A549 treated with Hydrocortisone at 1 μM for 4 hours (cell line): ENCODE measurements at places on chromosomes 13 and 19. TPM values are rescaled to one million over a fixed set of nuclear protein-coding genes. Genes with fewer than 3 reads are reported as not detected.

The RPS5 gene
- total RNA-seq: 2,190 to 2,596 TPM (median 2,481 TPM) in 5 replicates

The FCGBP gene
- 0.63 to 0.97 TPM (median 0.70 TPM) in 5 replicates for total RNA-seq

The CEACAM16 gene
- total RNA-seq: 0.08 to 0.12 TPM (median 0.08 TPM) in 4 of 5 replicates, not detected in the other

The LRRC8E gene
- 4.9 to 6.7 TPM (median 6.0 TPM) in 5 replicates for total RNA-seq

The CD209 gene
- total RNA-seq: not detected in 5 replicates

The MBD3L5 gene
- not detected in 5 replicates for total RNA-seq

The NOP53 gene
- 227 to 307 TPM (median 238 TPM) in 5 replicates for total RNA-seq

The ZNF66 gene
- total RNA-seq: not detected in 5 replicates

The CASP14 gene
- not detected in 5 replicates for total RNA-seq

The TMEM59L gene
- 3.8 to 7.0 TPM (median 5.9 TPM) in 5 replicates for total RNA-seq

The SULT2A1 gene
- total RNA-seq: 0.06 TPM in 1 of 5 replicates, not detected in the others

The FBN3 gene
- 0.01 to 0.17 TPM in 2 of 5 replicates, not detected in the others for total RNA-seq

The SPTBN4 gene
- total RNA-seq: 0.55 to 0.76 TPM (median 0.72 TPM) in 5 replicates

The PSG3 gene
- total RNA-seq: 0.07 to 0.26 TPM (median 0.09 TPM) in 3 of 5 replicates, not detected in the others

The B3GNT3 gene
- 4.1 to 4.8 TPM (median 4.5 TPM) in 5 replicates for total RNA-seq

The XPO4 gene
- total RNA-seq: 4.7 to 8.0 TPM (median 6.2 TPM) in 5 replicates

The LILRA1 gene
- not detected in 5 replicates for total RNA-seq

The OXGR1 gene
- total RNA-seq: not detected in 5 replicates

The UPF3A gene
- 31.5 to 34.8 TPM (median 32.7 TPM) in 5 replicates for total RNA-seq

The ZNF491 gene
- total RNA-seq: not detected in 5 replicates

The APC2 gene
- 0.78 to 2.5 TPM (median 1.7 TPM) in 5 replicates for total RNA-seq

The PRSS57 gene
- total RNA-seq: 0.16 to 0.23 TPM in 2 of 5 replicates, not detected in the others

The ZNF682 gene
- total RNA-seq: not detected in 5 replicates

The NANOS3 gene
- 1.0 to 4.3 TPM (median 2.9 TPM) in 5 replicates for total RNA-seq

The ETV2 gene
- 1.5 to 3.3 TPM (median 2.9 TPM) in 5 replicates for total RNA-seq

The TNFSF13B gene
- total RNA-seq: 0.06 to 0.14 TPM in 2 of 5 replicates, not detected in the others

The NDUFA13 gene
- 141 to 164 TPM (median 157 TPM) in 5 replicates for total RNA-seq

The ZNF560 gene
- not detected in 5 replicates for total RNA-seq

The MEDAG gene
- 0.10 to 0.26 TPM (median 0.18 TPM) in 5 replicates for total RNA-seq

The IGSF23 gene
- total RNA-seq: 0.15 to 0.84 TPM (median 0.66 TPM) in 5 replicates

The KLK15 gene
- total RNA-seq: not detected in 5 replicates

The IL4I1 gene
- total RNA-seq: 0.58 to 1.0 TPM (median 0.66 TPM) in 5 replicates

The CBARP gene
- total RNA-seq: 2.9 to 4.1 TPM (median 4.0 TPM) in 5 replicates

The IER2 gene
- total RNA-seq: 32.1 to 46.5 TPM (median 41.5 TPM) in 5 replicates

The LEUTX gene
- not detected in 5 replicates for total RNA-seq

The OR7A5 gene
- not detected in 5 replicates for total RNA-seq

The NTF4 gene
- total RNA-seq: 0.24 to 0.99 TPM (median 0.45 TPM) in 5 replicates

The ATP8B3 gene
- total RNA-seq: 2.6 to 3.6 TPM (median 3.3 TPM) in 5 replicates

The IFNL1 gene
- 0.10 to 0.33 TPM (median 0.13 TPM) in 4 of 5 replicates, not detected in the other for total RNA-seq

The MBD3L4 gene
- not detected in 5 replicates for total RNA-seq

The ZNF440 gene
- 0.02 to 0.07 TPM (median 0.03 TPM) in 4 of 5 replicates, not detected in the other for total RNA-seq

The GPR4 gene
- 0.29 to 0.56 TPM (median 0.38 TPM) in 5 replicates for total RNA-seq

The FUT2 gene
- total RNA-seq: not detected in 5 replicates

The KCTD15 gene
- total RNA-seq: 48.5 to 57.6 TPM (median 53.5 TPM) in 5 replicates

The ZNF14 gene
- total RNA-seq: 1.7 to 2.4 TPM (median 2.1 TPM) in 5 replicates

The RNF113B gene
- not detected in 5 replicates for total RNA-seq

The ZIC5 gene
- total RNA-seq: 2.1 to 2.7 TPM (median 2.2 TPM) in 5 replicates

The ZNF813 gene
- total RNA-seq: 0.23 to 0.45 TPM (median 0.29 TPM) in 5 replicates

The NRTN gene
- 0.55 to 1.4 TPM (median 1.2 TPM) in 5 replicates for total RNA-seq

The ATP4A gene
- total RNA-seq: 0.07 to 0.09 TPM in 2 of 5 replicates, not detected in the others

The CCDC70 gene
- total RNA-seq: not detected in 5 replicates

The IZUMO4 gene
- total RNA-seq: 0.36 to 0.90 TPM (median 0.56 TPM) in 5 replicates

The MBD3L2 gene
- total RNA-seq: not detected in 5 replicates
